ENCODE measurements at places on chromosomes 12 and 14.

DNA sequence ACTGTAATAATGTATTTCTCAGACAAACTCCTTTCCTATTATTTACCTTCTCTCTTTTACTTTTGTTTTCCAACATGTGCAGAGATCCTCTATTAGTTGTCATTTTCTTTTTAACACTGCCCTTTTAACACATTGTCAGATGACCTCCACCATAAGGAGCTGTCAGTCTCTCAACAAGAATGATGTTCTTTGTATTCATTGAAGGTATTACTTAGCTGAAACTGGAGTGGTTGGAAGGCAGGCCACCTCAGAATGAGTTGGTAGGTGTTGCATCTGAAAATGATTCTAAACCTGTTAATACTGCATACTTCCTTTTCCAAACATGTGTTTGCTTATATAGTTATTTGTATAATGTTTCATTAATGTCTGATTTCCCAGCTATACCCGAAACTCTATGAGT is 16.9 kb downstream of the TMEM117 start:
- DNase-seq, result no peak

DNA sequence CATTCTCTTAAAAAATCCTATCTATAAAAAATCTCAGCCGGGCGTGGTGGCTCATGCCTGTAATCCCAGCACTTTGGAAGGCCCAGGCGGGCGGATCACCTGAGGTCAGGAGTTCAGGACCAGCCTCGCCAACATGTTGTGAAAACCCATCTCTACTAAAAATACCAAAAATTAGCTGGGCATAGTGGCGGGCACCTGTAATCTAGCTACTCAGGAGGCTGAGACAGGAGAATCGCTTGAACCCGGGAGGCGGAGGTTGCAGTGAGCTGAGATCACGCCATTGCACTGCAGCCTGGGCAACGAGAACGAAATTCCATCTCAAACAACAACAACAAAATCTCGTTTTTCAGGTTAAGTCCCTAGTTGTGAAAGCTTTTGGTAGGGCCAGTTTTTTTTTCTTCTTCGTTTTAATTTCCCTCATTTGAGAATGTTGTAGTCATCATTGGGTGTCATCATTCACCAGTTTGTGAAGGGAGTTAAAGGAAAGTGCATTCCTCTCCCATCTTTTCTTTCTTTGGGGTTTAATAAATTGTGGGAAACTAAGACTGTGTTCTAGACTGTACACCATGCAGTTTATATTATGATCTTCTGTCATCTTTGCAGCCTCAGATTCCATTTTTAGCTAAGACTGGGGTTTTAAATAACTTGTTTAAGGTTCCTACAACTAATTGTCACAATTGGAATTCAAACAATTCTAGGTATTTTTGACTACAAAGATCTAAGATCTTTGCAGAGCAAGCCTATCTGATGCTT is 23.9 kb downstream of the MDM2 start:
- no peak for DNase-seq

- DNase-seq, result no peak
Measured at GRCh38 chr12:46212108-46212982, 56.5 kb downstream of the SLC38A1 start.

DNA sequence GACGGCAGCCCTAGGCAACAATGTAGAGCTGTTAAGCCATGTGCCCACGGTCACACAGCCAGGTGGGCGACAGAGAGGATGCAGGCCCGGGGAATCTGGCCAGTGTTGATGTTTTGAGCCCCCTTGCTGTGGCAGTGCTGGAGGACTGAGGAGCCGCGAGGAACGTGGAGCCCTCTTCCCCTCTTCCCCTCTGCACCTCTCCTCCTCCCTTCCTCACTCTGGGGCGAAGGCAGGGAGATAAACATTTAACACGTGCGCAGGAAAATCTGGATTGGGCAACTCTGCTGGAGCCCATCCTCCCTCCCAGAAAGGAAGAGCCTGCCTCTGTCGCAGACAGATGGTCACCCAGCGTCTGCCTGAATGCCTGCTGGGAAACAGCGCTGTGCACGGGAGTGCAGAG is 376.8 kb downstream of the FUT8 start:
- DNase-seq, result no peak

DNA sequence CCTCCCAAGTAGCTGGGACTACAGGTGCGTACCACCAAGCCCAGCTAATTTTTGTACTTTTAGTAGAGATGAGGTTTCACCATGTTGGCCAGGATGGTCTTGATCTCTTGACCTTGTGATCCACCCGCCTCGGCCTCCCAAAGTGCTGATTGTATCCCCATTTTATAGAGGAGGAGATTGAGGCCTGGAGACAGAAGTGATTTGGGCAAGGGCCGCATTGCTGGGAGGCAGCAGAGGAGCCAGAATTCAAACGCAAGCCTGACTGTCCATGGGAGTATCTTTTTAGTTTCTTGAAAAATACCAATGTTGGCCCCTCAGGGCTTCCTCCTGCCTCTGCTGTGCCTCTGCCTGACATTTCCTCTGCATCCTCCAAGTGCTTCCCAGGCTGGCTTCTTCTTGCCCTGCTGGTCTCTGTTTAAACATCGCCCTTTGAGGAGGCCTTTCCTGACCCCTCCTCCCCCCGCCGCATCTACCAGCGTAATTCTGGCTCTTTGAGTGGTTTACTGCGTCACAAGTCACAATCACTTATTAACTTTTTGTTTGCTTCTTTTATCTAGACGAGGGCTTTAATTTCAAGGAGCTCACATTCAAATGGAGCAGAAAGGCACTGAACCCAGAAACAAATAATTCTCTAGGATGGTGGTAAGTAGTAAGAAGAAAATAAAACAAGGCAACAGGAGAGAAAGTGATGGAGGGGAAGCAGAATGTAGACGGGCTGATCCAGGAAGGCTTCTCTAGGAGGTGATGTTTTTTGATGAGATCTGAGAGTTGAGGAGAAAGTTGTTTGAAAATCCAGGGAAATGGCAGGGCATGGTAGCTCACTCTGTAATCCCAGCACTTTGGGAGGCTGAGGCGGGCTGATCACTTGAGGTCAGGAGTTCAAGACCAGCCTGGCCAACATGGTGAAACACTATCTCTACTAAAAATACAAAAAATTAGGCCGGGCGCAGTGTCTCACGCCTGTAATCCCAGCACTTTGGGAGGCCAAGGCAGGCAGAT is 91.0 kb upstream of the MED13L start:
- no peak for DNase-seq

GRCh38 chr12:48977290-48978281 is 536 bp upstream of the WNT1 start:
- DNase-seq, result no peak

All from breast epithelium (tissue), 4 donors.